T follicular helper cell (primary cell): ENCODE measurements at places on chromosomes 7 and 10.

DNA sequence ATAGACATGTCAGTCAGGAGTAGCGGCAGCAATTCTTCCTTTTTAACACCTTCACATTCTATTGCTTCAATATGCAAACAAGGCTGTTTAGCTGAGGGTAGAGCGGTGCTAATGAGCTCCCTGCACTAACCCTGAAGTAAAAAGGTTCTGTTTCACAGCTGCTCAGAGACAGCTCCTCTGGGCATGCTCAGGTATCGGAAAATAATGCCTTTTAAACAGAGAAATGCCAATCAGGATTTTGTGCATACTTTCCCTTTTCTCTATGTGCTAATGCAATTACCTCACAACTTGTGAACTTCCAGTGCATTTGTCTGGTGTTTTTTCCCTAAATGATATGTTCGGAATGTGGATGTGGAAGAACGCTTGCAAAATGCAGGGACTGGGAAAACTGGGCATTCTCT is 307.7 kb upstream of the FZD8 start:
- DNase-seq: no peak

- DNase-seq: no peak
Observed at GRCh38 chr7:6198689-6199595, 73.5 kb downstream of the CYTH3 start.

DNA sequence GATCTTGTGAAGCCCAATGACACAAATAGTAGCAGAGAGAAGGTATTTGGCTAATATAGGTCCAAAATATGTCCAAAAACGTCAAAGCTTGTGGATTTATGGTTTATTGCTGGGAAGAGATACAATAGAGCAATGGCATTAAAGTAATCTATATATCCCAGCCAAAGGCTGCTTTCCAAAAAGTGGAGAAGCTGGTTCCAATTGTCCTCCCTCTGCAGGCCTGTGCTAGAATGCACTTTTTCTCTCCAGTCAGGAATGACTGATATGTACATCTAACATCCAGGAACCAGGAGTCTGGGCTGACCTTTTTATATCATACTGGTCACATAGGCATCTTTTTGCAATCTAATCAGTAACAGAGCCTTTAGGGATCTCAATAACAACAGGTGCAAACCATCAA is 167.1 kb upstream of the FAM3C start:
- DNase-seq: no peak

DNA sequence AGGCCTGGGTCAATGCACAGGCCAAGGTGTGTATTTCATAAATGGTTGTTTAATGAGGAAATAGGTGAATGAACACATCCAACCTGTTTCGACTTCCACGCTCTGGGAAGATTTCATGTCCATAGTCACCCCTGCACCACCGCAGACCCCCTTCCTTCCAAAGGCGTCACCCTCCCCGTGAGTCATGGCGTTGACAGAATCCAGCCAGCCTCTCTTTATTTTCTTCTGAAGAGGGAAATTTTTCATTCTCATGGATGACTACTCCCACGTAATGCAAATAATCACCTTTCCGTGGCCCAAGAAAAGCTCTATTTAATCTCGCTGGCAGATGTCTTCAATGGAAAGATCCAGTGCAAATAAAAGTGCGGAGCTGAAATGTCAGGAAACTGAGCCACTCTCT is 75.3 kb upstream of the FOXK1 start:
- no peak for DNase-seq

DNA sequence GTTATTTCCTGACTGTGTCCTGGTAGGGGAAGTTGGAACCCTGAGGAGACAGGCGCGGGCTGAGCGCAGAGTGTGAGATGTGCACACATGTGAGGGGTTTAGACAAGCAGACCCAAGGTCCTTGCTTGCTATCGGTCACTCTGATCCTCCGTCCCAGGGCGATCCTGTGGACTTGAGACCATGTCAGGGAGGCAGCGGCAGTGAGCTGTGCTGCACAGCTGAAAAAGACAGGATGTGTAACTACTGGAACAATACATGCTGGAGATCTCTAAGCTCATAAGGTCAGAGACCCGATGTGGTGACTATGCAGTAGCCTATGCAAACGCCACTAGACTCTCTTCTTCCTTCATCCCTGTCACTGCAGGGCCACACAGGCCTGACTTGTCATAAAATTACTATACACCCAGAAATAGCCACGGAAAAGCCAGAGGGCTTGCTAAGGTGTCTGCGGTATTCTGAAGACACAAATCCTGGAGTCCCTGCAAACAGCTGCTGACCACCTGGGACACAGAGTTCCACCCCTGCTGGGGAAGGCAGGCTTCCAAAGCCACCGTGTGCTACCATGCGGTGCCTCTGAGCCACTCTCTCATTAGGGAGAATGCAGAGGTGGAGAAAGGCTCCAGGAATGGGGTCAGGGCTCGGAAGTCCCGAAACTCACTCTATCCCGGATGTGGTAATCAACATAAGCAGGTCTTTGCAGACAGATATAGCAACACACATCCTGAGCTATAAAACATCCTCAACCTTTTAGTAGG is 91.1 kb upstream of the DDC start:
- no peak for DNase-seq

GRCh38 chr7:158247758-158248487 is 339.7 kb downstream of the PTPRN2 start:
- DNase-seq: no peak

DNA sequence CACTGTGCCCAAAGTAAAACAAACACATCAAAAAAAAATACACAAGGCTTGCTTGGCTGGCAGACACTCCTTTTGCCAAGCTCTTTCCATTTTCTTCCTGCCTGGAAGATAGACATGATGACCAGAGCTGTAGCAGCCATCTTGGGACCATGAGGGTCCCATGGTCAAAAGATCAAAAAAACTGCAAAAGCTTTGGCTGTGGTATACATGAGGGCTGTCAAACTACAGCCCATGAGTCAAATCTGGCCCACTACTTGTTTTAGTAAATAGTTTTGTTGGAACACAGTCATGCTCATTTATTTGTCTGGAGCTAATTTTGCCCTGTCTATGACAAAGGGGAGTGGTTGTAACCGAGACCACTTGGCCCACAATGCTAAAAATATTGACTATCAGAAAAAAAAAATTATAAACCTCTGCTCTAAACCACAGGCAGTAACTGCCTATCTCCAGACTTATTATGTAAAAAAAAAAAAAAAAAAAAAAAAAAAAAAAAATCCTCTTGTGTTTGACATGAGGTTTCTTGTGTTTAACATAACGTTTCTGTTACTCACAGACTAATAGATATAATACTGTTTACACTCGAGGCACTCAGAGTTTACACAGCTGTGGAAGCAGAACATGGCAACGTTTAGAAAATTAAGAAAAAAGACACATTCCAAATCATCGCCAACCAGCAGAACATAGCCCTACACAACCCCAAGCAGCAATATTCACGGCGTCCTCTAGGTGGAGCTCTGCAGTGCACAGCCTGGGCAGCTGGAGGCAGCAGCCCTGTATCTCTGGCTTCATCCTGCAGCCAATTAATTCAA is 36.9 kb downstream of the ASB13 start:
- peak; percentile 73 for DNase-seq

GRCh38 chr10:121788115-121788514 is 139.7 kb downstream of the ATE1 start:
- DNase-seq: no peak

DNA sequence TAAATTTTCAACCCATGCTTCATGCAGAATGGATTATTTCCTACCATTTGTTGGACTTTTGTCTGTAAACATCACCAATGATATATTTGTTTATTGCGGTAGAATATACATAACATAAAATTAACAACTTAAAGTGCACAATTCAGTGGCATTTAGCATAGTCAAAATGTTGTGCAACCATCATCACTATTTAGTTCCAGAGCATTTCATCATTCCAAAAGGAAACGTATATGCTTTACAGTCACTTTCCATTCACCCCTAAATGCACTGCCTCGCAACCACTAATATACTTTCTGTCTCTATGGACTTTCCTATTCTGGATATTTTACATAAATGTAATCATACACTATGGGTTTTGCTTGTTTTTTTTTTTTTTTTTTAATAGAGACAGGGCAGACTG is 11.4 kb upstream of the ZNF248 start:
- DNase-seq: no peak

DNA sequence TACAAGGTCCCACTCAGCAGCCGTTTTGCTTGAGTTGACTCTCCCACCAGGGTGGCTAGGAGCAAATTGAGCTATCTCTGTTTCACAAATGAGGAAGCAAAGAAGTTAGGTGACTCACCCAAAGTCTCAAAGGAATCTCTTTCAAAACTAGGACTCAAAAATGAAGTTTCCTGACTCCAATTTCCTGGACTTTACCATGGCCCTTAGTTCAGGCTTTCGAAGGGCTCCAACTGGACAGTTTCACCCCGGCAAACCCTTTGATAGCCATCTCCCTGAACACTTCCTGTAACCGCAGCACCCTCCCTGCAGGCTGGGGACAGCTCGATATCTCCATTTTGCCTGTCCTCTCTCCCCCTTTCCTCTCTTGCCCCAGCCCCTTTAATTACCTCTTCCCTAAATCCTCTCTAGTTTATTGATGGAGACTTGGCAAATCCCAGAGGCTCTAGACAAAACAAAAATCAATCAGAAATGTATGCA is 4.7 kb upstream of the AFAP1L2 start:
- DNase-seq: no peak

- DNase-seq: no peak
Observed at GRCh38 chr7:81150951-81151361, 232.1 kb upstream of the SEMA3C start.

DNA sequence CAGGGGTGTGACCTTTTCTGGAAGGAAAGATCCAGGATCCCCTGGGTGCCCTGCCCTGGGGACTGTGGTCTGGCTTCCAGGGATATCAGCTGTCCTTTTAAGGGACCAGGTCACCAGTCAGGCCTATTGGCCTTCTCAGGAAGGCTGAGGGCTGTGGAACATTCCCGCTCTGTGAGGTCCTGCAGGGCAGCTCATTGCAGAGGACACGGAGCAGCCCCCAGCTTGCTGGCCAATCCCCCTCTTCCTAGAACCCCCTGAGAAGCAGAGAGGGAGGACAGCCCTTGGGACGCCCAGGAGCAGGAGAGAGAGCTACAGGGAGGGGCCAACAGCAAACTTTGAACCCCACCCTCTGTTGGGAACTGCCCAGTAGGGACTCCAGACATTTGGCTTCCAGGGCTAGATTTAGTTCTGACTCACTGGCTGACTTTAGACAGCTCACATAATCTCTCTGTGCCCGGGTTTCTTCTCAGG is 67.9 kb upstream of the COL13A1 start:
- no peak for DNase-seq

- no peak for DNase-seq
Observed at GRCh38 chr7:84182301-84182700, 12.3 kb downstream of the SEMA3A start.

GRCh38 chr10:97381626-97382025 is 19.5 kb downstream of the RRP12 start:
- no peak for DNase-seq

DNA sequence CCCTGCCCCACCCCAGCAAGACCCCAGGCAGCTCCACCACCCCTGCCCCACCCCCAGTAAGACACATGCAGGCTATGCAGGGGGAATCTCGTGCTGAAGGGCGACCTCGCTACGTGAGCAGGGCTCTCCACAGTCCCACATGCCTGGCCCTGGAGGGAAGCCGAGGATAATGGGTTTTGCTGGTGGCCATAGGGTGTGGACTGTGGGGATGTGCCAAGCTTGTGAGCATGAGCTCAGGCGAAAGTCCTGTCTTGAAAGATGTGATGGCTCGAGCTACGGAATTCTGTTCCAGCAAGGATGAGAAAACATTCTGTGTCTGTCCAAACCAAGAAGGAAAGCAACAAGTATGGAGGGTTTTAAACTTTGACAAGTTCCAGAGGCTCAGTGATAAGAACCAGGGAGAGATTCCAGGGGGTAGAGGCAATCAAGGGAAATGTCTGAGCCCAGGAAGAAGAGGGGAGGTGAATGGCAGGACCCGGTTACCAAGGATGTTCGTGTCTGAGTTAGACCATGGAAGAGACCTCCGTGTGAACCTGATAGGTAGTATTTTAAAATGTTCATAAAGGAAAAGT is 63.1 kb downstream of the PYROXD2 start:
- DNase-seq: no peak

DNA sequence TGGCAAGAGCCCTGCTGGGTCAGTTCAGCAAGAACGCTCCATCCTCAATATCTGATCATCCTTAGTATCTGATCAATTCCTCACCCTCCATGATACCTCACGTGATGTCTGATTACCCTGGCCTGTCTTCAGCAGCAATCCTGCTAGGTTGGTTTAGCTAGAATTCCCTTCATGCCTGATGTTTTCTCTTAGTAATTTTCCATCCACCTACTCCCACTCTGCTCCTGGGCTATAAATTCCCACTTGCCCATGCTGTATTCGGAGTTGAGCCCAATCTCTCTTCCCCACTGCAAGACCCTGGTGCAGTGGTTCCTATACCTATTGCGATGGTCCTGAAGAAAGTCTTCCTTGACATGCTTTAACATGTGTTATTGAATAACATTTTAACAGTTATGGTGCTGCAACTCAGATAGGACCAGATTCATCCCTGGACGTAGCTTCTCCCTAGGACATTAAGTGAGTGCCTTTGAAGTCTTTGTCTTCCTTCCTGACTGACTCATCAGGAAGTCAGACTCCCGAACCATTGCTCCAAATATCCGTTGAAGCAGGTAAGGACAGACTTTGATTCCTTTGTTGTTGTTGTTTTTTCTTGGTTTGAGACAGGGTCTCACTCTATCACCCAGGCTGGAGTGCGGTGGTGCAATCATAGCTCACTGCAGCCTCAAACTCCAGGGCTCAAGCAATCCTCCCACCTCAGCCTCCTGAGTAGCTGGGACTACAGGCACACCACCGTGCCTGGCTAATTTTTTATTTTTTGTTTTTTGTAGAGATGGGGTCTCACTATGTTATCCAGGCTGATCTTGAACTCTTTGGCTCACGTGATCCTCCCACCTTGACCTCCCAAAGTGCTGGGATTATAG is 29.4 kb upstream of the CLDN3 start:
- DNase-seq: no peak

- DNase-seq: no peak
Observed at GRCh38 chr10:11642566-11642965, 31.1 kb upstream of the USP6NL start.

- DNase-seq: no peak
Observed at GRCh38 chr10:86335831-86336230, 30.8 kb downstream of the GRID1 start.

DNA sequence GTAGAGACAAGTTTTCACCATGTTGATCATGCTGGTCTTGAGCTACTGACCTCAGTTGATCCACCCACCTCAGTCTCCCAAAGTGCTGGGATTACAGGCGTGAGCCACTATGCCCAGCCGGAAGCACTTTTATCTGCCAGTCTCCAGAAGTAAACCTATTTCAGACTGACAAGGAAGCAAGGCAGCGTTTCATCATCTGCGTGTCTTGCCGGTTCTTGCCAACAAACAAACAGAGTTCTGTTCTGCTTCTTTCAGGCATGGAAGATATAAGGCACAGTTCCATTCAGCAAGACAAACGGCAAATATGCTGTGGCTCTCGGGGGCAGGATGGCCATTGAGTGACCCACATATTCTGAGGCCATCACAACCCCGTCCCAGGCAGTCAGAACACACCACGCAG is 15.5 kb upstream of the LARP4B start:
- no peak for DNase-seq

- DNase-seq: no peak
Observed at GRCh38 chr10:28298951-28299350, 3.9 kb downstream of the MPP7 start.

GRCh38 chr7:101666741-101667140 is 37.6 kb upstream of the MYL10 start:
- no peak for DNase-seq
